ENCODE measurements at places on chromosomes 5 and 9. TPM values are rescaled to one million over a fixed set of nuclear protein-coding genes. Genes with fewer than 3 reads are reported as not detected.

ITK gene
- 0.38 TPM for total RNA-seq

TTLL11 gene
- 1.0 TPM for total RNA-seq

MELK gene
- total RNA-seq: 99.8 TPM

SPATA31C1 gene
- total RNA-seq: not detected

ACOT12 gene
- not detected for total RNA-seq

ZNF883 gene
- total RNA-seq: 14.8 TPM

ITGA2 gene
- total RNA-seq: 1.7 TPM

KIF12 gene
- total RNA-seq: 11.4 TPM

DNA sequence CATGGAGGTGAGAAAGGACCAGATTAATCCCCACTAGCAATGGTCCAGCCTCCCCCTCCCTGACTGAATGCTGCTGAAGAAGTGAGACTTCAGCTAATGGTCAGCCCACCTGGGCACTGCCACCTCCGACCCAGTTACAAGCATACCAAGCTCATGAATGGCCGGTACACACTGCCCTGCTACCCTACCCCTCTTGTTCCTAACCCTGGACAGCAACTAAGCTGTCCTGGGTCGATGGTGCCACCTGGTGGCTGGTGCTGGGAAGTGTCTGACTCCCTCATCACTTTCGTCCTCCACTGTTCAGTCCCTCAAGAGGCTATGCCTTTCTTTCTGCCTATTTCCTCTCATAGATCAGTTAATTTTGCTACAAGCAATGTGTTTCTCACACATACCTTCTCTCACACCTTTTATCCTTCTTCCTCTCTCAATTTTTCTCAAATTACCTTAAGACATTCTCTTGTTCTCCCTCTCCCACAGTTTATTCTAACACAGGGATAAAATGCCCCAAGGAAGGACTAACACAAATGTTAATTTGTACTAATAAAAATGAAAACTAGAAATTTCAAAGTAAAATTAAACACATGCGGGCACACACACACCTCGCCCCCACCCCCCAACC is 42.4 kb downstream of the PAX5 start:
- DNase-seq: peak; percentile 91

GRCh38 chr5:43636076-43636475 is 33.1 kb downstream of the NNT start:
- no peak for DNase-seq

DNA sequence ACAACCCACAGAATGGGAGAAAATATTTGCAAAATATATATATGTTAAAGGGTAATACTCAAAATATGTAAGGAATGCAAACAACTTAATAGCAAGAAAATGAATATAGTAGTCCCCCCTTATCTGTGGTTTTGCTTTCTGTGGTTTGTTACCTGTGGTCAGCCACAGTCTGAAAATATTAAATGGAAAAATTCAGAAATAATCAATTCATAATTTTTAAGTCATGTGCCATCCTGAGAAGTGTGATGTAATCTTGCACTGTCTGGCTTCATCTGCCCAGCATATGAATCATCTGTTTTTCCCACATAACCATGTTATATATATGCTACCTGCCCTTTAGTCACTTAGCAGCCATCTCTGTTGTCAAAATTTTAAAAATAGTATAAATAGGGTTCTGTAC is 11.7 kb downstream of the CER1 start:
- DNase-seq: no peak

- DNase-seq: no peak
Observed at GRCh38 chr5:149847611-149848010, 97.0 kb downstream of the PDE6A start.

- peak; percentile 66 for DNase-seq
Observed at GRCh38 chr9:32706004-32706724, 70.7 kb upstream of the TAF1L start.

DNA sequence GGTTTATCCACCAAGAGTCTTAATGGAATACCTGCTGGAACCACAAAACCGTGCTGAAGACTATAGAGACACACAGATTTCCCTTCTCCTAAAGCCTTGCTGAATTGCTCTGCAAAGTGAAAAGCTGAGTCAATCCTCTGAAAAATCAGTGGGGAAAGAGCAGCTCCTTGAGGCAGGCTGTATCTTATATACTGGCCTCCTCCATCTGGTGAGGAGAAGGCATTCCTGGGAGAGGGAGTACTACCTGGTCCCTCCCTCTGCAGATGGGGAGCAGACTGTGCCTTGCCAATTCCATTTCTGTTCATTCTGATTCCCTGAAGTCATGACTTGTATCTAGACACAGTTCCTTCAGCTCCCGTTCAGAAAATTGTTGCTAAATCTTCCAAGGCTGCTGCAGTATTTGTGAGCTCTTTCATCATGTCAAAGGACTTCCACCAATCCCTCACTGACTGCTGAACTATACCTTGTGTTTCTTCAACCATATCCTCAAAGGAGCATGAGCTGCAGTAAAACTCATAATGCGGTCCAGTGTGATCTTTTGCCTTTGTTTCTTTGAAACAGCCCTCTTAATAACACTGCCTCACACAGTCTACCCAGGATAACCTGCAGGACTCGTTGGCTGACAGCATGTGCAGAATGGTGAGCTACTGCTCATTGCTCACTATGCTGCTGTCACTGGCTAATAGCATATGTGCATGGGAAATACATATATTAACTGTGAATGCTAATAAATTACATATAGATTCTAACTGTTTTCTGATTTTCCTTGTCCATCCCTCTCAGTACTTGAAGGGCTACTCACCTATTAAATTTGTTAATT is 84.5 kb downstream of the FOXD1 start:
- DNase-seq: no peak

DNA sequence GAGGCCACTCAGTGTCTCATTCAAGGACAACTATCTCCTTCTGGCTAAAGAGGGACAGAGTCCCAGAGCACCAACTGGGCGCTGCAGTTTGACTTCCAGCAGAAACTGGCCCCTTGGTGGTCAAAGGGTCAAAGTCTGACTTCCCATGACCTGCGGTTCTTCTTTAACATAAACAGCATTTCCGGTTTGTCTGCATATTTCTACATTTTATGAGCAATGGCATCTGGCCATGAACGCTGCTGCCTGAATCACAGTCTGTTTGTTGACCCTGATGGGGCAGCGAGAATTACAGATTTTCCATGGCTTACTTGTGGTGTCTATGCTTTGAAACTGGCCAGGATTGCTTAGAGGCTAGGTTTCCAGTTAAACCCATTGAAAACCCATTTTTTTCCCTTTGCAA is 1.3 kb downstream of the TNFSF15 start:
- no peak for DNase-seq

- DNase-seq: no peak
Observed at GRCh38 chr5:34499001-34499734, 157.0 kb upstream of the RAI14 start.

GRCh38 chr9:11757408-11757807 is 935.8 kb upstream of the TYRP1 start:
- no peak for DNase-seq

- DNase-seq: no peak
Observed at GRCh38 chr5:106312360-106312759, 1358.4 kb downstream of the EFNA5 start.

DNA sequence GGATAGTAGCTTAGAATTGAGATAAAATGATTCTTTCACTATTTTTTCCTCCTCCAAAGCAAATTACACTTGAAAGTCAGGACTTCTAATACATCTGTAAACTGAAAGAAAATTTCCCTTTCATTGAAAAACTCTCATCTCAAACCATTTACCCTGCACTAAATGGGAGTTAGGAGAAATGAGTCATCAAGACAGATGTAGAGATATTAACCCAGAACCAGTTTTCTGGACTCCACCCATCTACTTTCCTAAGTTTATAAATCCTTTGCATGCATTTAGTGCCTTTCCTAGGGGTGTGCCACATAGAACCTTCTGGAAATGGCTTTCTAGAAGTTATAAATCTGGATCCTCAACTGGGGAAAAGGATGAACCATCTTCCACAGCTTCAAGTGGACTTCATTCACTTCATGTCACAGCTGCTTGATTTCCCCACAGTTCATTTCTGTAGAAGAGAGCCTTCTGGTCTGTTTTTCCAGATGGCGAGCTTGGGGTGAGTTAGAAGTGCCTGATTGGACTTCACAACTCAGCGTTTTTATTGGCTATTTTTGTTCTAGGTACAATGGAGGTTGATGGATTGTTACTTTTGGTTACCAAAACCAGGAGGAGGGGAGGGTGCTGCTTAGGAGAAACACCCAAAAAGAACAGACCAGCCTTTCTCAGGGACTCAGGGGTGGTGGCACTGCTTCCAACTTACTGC is 72.5 kb upstream of the GPR151 start:
- DNase-seq: no peak

DNA sequence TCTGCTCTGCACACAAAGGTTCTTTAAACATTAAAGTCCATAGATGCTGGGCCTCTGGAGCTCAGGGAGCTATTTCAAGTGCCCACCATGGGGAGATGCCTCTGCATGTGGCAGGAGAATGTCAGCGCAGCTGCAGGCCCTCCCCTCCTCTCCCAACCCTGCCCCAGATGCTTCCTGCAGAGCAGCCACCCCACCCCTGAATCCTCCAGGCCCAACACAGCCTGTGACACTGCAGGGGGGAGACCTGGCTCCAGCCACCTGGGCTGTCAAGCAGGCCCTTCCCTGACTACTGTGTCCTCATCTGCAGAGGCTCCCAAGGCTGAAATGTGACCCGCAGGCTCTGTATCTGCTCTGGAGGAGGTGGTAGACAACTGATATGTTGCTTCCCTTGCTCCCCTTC is 213.9 kb downstream of the GABBR2 start:
- no peak for DNase-seq

DNA sequence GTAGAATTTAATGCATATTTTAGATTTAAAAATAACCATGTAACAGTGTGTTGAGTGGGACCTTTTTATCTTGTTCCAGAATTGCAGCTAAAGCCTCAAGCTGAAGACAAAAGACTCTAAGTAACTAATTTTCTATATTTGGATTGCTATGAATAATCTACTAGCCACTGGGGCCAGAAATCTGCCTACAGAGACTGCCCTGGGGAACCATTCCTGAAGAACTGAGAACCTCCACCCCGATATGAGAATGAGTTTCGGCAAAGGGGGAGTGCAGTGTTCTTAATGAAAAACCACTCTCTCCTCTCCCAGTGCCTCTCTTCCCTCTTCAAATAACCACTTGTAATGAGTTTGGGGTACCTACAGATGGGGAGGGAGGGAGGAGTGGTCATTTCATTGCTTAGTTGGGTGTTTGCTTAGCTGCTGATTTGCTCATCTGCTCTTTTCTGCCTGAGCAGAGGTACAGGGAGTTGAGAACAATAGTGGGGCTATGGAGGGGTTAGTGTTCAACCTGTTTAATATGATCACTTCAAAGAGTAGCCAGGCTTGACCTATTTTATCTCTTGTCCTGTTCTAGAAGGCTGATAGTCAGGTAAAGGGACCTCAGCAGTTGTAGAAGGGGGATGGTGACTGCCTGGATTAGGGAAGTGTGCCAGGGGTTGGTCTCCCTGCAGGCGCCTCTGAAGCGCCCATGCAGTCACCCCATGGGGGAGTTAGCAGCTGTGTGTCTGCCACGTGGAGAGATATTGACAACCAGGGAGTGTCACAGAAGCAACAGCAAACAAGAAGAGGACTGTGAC is 47.7 kb downstream of the ATG10 start:
- peak; percentile 69 for DNase-seq

- DNase-seq: peak; percentile 15
Observed at GRCh38 chr5:148933903-148934432, 107.6 kb downstream of the ADRB2 start.

DNA sequence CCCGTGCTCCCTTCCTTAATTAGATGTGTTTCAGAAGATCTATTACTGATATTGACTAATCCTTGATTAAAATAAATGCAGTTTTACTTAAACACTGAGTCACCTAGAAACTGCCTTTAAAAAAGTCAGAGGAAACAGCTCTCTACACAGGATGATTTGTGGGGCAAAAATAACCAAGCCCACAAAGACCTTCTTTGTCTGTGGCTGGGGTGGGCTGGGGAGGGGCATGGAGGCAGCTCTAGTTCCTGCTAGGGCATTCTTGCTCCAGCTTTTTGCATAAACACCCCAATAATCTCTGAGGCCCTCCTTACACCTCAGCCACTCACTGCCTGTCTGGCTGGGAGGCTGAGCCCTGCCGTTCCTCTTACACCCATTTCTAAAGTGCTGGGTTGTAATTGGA is 227.6 kb upstream of the DAP start:
- DNase-seq: no peak

- no peak for DNase-seq
Observed at GRCh38 chr5:148725675-148726074, 71.3 kb upstream of the HTR4 start.

- no peak for DNase-seq
Observed at GRCh38 chr9:73370053-73370452, 218.4 kb downstream of the ANXA1 start.

- no peak for DNase-seq
Observed at GRCh38 chr5:159928122-159928909, 12.0 kb downstream of the ADRA1B start.

DNA sequence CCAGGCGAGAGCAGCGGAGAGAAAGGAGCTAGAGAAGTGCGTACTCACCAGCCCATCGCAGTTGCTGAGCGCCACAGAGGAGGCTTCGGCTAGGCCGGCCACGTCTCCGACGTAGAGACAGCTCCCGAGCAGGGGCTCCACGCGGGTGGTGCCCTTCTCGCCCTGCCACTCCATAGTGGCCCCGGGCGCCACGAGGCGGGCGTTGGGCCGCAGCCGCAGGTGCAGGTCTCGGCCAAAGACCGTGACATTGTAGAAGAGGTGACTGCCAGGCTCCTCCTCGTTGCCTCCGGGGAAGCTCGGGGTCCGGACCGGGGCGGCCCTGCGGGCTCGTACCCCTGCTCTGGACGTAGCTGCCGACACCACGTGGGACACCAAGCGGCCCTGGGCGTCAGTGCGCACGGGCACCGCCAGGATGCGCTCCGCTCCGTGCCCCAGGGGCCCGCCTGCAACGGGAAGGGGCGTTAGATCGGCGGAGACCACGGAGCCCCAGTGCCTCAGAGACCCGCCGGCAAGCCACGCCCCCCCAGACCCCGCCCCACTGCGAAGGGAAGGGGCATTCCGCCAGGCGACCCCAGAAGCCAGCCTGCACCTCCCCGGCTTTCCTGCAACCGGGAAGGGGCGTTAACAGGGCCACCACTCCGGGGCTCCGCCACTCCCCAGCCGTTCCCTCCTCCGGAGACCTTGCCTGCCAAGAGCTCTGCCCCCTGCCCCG is 1.4 kb downstream of the ADAMTS2 start:
- DNase-seq: peak; percentile 94

DNA sequence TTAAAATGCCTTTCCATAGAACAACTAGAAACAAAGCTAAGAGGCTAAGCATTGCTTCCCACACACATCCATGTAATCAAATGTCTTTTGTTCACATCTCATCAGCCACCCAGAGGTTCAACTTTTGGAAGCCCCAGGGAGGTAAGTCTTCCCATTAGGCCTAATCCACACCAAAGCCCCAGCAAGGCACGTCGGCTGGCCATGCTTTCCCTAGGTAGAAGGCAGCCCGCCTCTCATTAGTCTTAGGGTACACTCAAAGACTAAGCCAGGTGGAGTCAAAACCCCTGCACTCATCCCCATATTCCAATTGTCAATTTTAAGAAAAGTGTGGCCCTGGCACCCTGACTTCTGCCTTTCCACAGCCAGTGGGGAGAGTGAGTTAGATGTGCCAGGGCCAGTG is 87.9 kb downstream of the ATPSCKMT start:
- DNase-seq: peak; percentile 70

- no peak for DNase-seq
Observed at GRCh38 chr5:108935611-108936010, 187.9 kb downstream of the FER start.
